Lower leg skin (tissue), 4 donors: ENCODE measurements at places on chromosomes 16 and 17.
A peak's percentile ranks its signal among the peaks of the same experiment; 100 is the strongest.

DNA sequence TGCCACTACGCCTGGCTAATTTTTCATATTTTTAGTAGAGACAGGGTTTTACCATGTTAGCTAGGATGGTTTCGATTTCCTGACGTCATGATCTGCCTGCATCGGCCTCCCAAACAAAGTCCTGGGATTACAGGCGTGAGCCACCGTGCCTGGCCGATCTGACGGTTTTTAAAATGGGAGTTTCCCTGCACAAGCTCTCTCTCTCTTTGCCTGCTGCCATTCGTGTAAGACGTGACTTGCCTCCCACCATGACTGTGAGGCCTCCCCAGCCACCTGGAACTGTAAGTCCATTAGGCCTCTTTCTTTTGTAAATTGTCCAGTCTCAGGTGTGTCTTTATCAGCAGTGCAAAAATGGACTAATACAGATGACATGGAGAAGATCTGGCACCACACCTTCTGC lies 4.7 kb upstream of the FLCN start:
- DNase-seq: no peak

DNA sequence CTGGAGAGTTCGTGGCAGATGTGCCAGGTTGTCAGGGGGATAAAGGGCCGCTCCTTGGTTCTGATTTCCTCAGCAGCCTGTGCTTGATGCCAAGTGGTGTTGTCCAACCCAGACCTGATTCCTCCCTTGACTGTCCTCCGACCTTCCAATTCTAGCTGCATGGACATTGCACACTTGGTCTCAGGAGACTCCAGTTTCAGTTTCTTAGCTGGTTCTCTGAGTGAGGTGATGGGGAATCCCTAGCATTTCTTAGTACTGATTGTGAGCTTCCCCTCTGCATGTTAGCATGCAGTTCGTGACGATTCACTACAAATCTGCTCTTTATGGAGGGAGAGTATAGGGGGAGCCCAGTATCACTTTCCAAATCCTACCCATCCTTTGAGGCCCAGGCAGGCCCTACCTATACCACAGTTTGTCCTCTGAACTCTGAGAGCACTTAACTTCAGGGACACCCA lies 12.4 kb upstream of the CCR7 start:
- DNase-seq: no peak

DNA sequence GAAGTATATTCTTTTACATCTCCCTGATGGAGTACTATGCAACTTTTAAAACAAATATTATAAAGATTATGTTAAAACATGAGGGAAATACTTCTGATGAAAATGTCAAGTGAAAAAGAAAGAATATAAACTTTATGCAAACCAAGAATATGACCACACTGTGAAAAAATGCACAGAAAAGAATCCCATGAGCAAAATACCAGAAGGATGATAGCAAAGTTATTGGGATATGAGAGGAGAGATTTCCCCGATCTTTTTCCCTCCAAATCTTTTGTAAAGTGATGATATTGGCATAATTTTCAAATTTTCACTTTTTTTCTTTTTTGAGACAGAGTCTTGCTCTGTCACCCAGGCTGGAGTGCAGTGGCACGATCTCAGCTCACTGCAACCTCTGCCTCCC lies 36.6 kb upstream of the SMURF2 start:
- DNase-seq: no peak

DNA sequence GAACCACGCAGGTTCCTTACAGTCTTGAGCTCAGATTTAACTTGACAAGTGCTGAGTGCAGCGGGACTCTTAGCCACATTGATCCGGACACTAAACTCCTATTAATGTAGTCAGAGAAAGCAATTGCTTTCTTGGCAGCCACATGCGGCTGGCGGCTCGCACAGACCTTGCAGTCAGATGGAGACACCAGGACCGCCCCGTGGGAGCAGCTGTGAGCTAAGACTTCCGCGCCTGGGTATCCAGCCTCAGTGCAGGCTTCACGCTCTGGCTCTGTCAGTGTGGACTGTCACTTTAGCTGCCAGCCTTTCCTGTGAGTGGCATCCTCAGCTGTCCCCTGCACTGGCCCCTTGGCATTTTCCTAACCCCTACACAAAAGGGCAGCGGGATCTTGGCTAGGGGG lies 80.9 kb upstream of the NLRP1 start:
- DNase-seq: peak; percentile 62

DNA sequence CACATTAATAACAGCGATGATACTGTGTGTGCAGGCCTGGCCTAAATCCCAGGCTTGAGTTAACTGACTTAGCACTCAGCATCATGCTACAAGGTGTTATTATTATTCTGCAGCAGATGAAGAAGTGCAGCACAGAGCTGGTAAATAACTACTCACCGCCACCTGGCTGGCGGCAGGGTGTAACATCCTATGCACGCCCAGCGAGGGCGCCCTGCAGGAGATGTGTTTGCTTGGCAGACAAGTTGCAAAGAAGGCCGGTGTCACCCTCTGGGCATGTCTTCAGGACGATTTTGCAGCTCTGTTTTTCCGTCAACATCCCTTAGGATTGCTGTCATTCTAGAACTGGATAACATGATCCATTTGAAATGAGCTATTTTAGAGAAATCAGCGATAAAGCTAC lies 30.1 kb downstream of the DNAH9 start:
- DNase-seq: no peak

GRCh38 chr17:5975661-5976060 lies 94.5 kb upstream of the WSCD1 start:
- no peak for DNase-seq

DNA sequence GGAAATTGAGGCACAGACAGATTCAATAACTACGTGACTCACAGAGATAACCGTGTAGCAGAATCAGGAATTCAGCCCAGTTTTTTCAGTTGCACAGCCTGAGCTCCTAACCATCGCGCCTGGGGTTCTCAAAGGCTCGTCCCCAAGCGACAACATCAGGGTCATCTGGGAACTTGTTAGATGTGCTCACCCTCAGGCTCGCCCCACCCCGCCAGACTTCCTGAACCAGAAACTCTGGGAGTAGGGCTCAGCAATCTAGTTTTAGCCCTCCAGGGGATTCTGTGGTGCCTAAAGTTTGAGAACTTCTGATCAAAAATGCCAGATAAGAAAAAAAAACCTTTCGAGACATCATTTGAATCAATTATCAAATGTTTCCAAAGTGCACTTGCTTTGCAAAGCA lies 559.8 kb downstream of the WWOX start:
- no peak for DNase-seq

GRCh38 chr16:23160574-23160973 lies 11.3 kb upstream of the USP31 start:
- DNase-seq: no peak

DNA sequence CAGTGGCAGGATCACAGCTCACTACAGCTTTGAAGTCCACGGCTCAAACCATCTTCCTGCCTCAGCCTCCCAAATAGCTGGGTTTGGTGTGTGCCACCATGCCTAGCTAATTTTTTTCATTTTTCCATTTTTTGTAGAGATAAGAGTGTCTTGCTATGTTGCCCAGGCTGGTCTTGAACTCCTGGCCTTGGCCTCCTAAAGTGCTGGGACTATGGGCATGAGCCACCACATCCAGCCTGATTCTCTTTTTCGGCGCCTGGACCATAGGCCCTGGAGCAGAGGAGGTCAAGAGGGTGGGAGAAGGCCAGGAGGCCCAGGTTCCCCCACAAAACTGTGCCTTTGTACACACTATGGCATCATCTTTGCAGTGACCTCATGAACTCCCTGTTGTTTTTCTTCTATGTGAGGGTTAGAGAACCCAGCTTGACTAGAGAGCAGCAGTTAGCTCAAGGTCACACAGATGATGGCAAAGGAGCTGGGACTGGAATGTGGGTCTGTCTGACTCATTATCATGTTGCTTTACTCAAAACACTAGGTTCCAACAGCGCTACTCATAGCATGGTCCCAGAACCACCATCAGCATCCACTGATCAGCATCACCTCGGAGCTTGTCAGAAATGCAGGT lies 16.3 kb downstream of the SCN4A start:
- no peak for DNase-seq

DNA sequence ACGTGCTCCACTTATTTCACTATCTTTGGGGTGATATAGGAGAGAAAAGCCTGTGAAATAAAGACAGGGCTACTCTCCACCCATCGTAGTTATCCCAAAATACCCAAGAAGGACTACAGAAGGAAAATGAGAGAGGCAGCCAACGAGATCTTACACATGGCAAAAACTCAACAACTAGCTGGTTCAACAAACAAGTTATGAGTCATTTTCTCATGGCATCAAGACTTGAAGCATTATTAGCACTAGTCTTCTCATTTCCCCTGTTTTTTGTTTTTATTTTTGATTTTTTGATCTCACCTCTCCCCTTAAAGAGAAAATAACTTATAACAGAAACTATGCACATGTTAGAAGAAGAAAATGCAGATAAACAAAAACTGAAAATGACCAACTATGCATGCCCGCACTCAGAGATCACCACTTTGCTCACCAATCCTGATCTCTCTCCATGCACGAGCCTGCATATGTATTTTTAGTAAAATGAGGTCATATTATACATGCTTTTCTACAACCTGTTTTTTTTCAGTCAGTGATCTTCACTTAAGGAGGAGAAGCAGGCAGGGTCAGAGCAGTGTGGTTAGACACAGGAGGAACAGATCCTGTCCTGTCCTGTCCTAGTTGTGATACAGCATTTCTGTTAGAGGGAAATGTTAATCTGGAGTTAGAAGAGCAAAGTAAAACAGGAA lies 22.8 kb downstream of the FAM117A start:
- DNase-seq: no peak

- DNase-seq: no peak
Measured at GRCh38 chr17:60090417-60090816, 11.7 kb upstream of the HEATR6 start.

GRCh38 chr16:88639231-88640038 lies 1.1 kb downstream of the IL17C start:
- no peak for DNase-seq

DNA sequence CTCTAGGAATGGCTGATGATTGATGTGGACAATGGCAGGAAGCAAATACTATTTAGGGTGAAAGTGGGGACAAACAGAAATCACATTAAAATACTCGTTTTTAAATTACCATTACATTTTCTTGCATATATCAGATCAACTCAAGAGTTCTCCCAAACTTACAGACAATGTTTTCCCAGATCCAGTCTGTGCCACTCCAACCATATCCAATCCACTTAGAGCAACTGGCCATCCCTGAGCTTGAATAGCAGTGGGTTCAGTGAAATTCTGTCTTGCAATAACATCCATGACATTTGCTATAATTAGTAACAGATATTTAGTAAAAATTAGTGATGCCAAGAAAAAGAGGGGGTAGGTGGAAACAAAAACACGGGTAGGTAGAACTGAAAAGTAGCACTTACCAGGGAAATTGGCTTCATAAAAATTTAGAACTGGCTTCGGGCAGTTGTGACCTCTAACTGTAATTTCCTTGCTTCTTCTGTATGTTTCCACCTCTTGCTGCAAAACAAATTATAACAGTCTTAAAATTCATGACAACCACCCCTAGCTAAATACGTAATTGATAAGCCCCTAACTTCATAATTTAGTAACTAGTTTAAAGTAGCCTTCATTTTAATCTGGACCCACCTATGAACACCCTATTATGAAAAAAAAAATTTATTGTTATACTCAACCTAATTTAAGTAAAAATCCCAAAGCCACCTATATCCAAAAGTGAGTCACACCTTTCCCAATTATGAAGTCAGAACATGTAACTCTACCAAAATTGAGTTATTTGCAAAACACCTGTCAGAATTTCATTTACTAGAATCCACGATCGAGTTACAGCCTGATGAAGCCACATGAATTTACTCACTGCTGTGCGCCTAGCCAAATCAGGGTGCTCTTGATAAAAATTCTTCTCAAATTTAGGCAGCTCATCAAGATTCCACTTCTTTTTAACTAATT lies 2.0 kb downstream of the DDX5 start:
- no peak for DNase-seq

DNA sequence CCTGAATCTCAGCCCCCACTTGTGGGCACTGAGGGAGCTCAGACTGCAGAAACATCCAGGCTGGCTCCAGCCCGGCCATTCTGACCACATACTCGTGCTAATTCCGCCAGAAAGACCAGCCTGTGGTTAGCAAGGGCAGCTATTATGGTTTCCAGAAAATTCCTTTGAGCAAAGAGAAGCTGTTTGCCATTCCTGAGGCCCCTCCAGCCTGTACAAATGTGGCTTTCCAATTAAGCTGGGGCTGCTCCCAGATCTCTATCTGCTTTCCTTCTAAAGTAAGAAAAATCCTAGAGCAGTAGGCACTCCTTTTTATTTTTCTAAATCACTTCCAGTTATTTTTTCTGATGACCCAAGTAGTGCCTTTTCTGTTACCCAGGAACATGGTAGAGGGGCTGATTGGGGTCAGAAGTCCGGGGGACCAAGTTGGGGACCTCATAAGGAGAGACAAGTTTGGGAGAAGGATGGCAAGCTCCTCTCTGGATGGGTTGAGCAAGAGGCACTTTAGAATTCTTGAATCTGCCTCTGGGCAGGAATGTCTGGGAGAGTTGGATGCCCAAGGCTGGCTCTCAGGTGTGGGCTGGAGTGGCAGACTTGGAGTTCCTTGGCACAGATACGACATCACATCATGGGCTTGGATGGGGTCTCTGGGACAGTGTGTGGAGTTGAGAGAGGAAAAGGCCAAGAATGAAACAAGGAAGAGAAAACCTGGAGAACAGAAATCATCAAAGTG lies 83.3 kb upstream of the TNRC6C start:
- DNase-seq: no peak

DNA sequence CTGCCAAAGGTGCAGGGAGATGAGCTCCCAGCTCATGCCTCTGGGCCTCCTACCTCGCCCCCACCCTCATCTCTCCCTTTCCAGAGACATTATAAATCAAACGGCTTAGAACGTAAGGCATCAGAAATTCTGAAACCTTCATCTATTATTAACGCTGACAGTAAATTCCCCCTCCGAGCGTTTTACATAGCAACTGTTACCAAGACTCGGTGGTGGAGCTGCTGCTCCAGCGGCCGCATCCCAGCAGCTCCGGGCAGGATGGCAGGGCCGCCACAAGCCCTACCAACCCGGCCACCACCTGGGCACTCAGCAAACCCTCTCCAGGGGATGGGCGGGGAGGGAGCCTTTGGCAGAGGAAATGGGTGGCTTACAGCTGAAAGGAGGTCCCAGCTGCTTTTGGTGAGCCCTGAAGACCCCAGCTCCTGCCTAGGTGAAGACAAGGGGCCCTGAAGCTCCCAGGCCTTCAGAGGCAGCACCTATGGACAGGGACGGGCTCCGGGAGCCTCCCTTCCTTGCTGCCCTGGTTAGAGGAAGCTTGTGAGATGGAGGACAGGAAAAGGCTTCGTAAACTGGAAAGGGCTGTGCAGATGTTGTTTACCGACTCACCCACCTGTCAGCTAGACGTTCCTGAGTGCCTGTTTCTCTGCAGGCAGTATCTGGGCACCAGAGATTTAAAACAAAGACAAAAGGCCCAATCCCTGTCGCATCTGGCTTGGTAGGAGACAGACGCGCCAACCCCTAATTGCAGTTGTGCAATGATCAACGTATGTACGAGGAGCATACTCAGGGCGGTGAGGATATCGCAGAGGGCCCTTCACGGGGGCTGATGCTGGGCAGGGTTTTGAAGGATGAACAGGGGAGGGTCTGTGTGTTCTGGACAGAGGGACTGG lies 76.9 kb downstream of the RAI1 start:
- DNase-seq: no peak

DNA sequence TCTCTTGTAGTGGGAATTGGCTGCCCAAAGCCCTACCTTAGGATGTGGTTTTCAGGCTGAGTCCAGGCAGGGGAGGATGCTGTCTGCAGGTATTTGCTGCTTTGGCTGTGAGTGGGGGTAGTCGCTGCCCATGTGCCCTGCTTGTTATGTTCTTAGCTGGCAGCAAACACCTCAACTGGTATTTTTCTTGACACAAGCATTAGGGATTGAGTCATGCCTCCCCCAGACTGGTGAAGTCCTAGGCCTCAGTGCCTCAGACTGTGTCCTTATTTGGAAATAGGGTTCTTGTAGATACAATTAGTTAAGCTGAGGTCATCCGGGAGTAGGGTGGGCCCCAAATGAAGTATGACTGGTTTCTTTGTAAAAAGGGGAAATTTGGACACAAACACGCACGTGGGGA lies 808.3 kb upstream of the EEF2KMT start:
- no peak for DNase-seq
